ENCODE measurements at places on chromosomes 16 and 17.
A peak's percentile ranks its signal among the peaks of the same experiment; 100 is the strongest.

- no peak for DNase-seq
These were observed 15.1 kb downstream of the PRKAR1A start for GRCh38 chr17:68527314-68527713.

GRCh38 chr17:41540921-41541625 lies 13.0 kb upstream of the KRT19 start:
- DNase-seq: no peak

DNA sequence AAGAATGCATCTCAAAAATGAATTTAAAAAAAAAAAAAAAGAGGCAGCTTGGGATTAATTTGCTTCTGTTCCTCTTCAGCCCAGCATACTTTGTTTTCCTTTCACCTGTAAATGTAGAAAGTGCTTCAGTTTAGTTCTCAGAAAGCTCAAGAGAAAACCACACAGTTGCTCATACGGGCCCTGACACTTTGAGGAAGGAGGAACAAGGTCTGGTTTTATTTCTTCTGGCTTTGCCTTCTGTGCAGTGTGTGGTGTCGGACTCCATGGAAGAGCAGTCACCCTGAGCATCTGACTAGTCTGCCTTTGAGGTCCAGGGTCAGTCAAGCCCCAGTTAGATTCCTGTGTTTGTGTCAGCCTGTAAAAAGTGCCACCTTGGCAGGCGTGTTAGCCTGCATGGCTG lies 27.6 kb downstream of the NMT1 start:
- no peak for DNase-seq

- DNase-seq: no peak
These were observed 30.0 kb downstream of the AXIN2 start for GRCh38 chr17:65531256-65532100.

DNA sequence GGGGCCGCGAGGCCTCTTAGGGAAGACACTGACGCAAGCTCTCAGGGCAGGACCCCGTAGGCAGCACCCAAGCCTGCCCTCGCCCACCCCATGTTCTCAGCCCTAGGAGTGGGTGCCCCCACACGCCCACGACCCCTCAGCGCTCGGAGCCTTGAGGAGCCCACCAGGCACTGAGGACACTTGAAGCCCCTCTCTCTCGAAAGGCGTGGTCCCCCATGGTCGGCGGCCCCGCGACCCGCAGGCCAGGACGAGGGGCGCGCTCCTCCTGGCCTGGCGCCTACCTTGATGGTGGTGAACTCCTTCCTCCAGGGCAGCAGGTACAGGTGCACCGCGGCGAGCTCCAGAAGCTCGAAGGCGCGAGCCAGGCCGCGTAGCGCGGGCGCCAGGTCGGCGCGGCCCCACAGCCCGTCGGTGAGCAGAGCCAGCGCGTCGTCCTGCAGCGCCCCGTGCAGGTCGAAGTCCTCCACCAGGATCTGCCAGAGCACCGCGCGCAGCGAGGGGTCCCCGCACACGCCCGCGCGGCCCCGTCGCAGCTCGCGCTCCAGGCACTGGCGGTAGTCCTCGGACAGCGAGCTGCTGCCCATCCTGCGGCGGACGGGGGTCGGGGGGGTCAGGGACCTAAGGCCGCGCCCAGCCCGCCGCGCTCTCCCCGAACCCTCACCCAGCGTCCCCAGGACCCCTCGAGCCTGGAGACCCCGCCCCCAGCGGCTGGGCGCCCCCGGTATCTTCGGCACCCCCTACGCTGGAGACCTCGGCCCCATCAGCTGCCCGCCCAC lies 668 bp downstream of the SPATA2L start:
- peak; percentile 42 for DNase-seq

- DNase-seq: no peak
These were observed 14.0 kb downstream of the SOX9 start for GRCh38 chr17:72134608-72135394.

GRCh38 chr17:63364387-63364786 lies 81.7 kb downstream of the CYB561 start:
- DNase-seq: no peak

DNA sequence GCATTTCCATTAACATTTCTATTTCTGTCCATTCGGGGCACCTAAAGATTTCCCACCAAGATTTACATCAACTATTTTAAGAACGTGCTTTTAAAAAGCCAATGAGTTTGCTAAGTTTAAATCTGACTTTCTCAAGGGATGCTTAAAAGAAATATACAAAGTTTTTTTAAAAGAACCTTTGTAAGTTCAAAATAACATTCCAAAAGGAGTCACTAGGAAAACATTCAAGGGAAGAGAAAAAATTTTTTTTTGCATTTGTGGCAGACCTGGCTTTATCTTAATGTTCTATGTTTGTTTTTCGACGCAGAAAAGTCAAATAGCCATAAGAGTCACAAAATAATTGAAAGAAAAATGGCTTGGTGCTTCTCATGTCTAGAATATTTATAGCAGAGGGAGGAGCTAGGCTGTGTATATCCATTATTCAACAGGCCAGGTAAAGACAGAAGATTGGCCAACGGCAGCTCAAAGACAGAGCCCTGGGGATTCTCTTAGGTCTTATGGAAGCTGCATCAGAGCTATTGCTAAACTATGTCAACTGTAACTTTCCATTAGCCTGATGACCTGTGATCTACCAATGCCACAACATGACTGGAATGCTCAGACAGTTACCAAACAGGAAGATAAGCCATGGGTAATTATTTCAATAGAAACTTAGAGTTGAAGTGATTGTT lies 37.8 kb upstream of the MYOCD start:
- DNase-seq: no peak

DNA sequence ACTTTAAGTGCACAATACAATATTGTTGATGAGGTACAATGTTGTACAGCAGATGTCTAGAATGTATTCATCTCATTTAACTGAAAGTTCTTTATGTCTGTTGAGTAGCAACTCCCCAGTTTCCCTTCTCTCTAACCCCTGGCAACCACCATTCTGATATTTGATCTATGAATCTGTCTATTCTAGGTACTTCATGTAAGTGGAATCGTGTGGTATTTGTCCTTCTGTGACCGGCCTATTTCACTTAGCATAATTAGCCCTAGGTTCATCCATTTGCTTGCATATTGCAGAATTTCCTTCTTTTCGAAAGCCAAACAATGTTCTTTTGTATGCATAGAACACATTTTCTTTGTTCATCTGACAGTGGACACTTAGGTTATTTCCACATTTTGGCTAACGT lies 10.8 kb downstream of the RGS9 start:
- no peak for DNase-seq

- no peak for DNase-seq
These were observed 101.6 kb downstream of the METRNL start for GRCh38 chr17:83180996-83181481.

- DNase-seq: no peak
These were observed 7.7 kb downstream of the MXRA7 start for GRCh38 chr17:76702941-76703637.

DNA sequence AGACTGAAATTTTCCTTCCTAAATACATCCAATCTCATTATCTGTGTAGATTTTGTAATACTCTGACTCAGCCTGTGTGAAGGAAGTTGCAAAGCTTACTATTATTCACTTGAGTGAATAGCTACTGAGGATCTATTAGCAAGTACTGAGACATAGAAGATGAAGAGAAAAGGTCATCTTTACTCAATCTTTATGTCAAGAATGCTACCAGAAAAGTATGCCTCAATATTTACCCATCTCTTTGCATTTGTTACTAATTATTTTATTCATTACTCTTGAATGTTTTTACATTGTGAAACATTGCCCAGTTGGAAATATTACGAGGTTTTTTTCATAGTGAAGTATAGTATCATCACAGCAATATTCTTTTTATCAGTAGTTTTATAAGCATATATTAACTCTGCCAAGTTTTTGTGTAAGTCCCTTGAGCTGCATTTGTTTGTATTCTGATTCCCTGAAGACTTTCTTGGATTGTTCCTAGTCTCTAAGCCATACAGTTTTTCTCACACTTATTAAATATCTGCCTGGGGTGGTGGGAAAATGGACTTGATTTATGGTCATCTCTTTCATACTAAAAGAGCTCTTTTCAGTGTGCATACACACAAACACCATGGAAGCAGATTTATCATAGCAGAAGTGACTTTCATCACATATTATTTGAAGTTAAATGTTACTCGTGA lies 110.4 kb downstream of the MRTFB start:
- peak; percentile 81 for DNase-seq

DNA sequence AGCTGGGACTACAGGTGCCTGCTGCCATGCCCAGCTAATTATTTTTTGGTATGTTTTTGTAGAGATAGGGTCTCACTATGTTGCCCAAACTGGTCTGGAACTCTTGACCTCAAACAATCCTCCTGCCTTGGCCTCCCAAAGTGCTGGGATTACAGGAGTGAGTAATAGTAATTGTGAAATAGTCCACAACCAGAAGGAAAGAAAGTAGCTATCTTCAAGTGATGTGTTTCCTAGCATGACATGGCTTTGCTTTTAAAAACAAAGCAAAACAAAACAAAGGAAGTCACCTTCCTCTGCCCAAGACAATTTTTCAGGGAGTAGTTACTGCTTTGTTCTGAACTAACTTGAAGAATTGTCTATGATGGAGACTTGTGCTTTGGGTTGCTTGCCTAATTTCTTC lies 27.0 kb downstream of the ATP6V0A1 start:
- no peak for DNase-seq

Data from suppressor macrophage treated with lipopolysaccharide for 1 hour (primary cell).